Stimulated activated CD8-positive, alpha-beta memory T cell treated with anti-CD3 and anti-CD28 coated beads, Interleukin-15, amount 100 ng/mL, for 24 hours (primary cell): ENCODE measurements at places on chromosomes 4 and X.

- no peak for DNase-seq
Measured at GRCh38 chr4:36997727-36998126, 246.8 kb upstream of the NWD2 start.

GRCh38 chrX:2692221-2693112 lies 1.4 kb downstream of the CD99 start:
- no peak for DNase-seq

DNA sequence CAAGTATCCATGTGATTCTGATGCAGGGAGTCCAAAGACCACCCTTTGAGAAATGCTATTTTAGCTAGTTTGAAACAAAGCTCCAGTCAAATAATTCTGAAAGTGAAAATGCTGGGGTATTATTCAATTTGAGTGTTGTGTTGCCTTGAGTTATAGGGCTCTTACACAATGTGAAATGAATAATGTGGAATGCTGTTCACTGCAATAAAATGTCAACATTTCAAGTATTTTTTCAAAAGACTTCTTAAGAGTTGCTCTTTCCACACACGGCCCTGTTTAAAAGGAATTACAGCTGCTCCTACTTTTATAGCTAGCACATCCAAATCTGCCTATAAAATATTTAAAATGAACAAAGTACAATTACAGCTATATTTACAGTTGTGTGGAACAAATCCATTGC lies 27.5 kb upstream of the PLS3 start:
- DNase-seq: no peak

DNA sequence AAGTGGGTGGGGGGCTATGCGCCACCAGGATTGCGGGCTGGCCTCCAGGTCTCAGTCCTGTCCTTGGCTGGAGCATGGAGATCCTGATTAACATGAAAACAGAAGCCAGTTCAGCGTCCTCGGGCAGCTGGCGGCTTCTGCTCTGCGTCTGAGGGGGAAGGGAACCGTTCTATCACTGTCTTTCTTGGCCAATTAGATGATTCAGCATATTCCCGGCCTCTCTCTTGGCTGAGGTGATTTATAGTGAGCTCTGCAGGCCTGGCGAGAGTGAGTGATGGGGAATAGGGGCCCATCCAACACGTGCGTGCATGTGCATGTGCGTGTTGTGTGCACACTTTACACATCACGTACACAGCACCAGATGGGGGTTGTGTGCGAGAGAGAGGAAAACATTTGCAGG lies 145.8 kb upstream of the ATP6AP2 start:
- DNase-seq: no peak

DNA sequence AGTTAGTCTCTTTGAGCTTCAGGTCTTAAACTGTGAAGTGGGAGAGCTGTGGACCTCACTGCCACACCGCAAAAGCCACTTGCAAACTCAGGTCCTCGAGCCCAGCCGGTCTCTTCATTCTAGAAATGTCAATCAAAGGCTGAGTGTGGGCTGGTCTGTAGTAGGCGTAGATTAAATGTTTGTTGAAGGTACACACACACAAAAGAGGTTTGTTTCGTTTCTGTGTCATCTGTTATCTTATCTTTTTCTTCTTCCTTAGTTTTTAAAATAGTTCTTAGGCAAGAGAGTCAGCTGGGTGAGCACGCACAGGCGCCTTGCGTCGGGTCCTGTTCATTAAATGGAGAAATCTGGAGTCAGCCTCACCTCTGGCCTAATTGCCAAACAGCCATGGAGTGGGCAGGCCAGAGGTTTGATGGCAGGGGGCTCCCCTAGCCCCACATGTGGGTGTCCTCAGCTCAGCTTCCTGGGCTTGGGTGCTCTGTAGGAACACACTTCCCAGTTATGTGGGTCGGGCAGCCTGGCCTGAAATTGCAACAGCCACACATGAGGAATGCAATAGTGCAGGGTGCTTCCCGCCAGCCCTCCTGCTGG lies 836 bp upstream of the PSAPL1 start:
- DNase-seq: no peak

DNA sequence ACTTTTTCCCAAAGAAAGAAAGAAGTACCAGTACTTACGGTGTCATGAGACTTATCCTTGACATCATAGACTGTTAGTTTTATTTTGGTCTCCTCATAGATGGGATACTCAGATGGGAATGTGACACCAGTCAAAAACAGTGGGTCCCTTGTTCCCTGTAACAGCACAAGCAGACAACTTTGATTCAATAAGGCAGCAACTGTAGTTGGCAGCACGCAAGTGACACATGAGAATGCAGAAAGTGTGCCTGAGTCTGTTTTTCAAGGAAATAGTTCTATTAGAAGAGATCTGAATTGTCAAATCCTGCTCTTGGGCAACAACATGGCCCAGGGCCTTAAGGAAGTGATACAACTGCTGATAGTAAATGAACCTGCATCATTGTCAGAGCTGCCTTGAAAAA lies 443.2 kb downstream of the INPP4B start:
- no peak for DNase-seq
